ENCODE measurements at places on chromosomes 1 and 21.

GRCh38 chr1:85479491-85479890, 14.5 kb upstream of the DDAH1 start:
- DNase-seq: no peak

DNA sequence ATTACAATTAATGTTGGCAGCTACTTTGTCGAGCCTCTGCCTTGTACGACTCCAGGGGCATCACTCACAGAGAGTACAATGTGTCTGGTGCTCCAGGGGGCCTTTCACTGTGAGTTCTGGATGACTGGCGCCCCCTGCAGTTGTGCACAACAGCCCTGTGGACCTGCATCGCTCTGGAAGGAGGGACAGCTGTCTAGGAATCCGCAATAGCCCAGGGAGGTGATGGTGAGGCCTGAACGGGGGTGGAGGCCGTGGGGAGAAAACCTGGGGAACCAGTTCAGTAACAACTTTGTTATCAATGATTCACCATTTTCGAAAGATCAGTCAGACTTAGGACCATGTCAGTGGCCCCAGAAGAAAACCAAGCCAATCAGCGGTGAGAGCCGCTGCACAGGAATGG, 189.1 kb downstream of the KAZN start:
- DNase-seq: no peak

GRCh38 chr21:28714777-28715464, 277.8 kb downstream of the LTN1 start:
- DNase-seq: peak; percentile 69

GRCh38 chr1:146032631-146033219, 11.2 kb upstream of the HJV start:
- DNase-seq: no peak

GRCh38 chr1:41110286-41110685, 88.8 kb upstream of the SLFNL1 start:
- no peak for DNase-seq

GRCh38 chr1:19344372-19344810, 32.3 kb downstream of the SLC66A1 start:
- DNase-seq: no peak

DNA sequence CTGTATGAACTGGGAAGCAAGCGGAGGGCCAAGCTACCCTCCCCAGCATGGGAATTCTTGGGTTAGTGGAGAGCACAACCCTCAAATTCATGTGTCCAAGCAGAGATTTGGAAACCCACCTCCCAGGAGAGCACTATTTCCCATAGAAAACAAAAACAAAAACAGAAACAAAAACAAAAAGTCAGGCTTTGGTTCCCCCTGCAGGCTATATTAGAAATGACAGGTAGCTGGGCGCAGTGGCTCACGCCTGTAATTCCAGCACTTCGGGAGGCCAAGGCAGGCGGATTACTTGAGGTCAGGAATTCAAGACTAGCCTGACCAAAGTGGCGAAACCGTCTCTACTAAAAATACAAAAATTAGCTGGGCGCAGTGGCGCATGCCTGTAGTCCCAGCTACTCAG, 10.8 kb downstream of the MINDY1 start:
- DNase-seq: no peak

GRCh38 chr1:53580009-53580400, 120.8 kb downstream of the DMRTB1 start:
- DNase-seq: no peak

GRCh38 chr1:48469616-48470480, 2.2 kb downstream of the SPATA6 start:
- peak; percentile 66 for DNase-seq

DNA sequence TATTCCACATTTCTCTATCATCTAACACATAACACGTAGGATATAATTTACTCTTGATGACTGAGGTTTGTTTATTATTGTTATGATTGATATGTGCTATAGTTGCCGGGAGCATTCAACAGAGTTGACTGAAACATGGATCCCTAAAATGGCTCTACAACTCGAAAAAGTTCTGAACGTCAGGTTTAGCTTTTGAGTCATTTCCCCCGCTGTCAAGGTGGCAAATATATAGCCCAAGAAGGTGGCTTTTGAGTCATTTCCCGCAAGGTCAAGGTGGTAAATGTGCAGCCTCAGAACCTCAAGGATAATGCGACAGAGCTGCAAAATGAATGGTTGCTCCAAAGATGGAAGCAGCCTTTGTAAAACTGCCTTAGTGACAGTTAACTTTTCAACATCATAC, 104.0 kb downstream of the NIBAN1 start:
- DNase-seq: no peak

DNA sequence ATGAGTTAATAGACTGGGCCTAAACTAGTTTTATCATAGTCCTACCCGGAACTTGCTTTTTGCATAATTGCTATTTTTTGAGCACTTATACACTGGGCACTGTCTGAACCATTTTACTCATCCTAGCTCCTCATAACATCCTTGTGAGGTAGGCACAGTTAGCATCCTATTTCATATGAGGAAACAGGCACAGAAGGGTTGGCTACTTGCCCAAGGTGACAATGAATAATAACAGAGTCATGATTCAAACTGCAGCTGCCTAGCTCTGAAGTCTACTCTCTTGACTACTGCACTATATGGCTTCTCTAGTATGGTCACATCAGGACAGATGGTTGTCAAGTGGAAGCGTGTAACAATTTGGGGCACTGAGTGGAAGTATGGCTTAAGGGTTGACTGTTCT, 18.2 kb upstream of the RC3H1 start:
- peak; percentile 89 for DNase-seq

DNA sequence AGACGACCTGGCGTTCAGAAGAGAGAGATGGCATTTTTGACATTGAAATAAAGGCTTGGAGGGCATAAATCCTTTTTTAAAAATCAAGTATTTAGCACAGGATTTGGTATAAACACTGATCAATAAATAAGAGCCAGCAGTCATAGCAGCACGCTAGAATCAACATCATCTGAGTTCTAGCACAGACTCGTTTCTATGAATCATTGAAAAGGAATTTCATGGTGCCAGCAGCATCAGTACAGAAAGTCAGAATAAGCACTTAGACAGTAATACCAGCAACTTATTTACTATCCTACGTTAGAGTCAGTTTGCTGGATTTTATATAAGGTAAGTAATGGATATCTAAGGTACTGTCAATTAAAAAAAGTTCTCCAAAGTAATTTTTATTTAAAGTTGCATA, 119.3 kb downstream of the HLCS start:
- peak; percentile 56 for DNase-seq

Measured in skeletal muscle cell (primary cell).